ENCODE measurements at places on chromosomes 7 and 10. TPM values are rescaled to one million over a fixed set of nuclear protein-coding genes. Genes with fewer than 3 reads are reported as not detected.

DNA sequence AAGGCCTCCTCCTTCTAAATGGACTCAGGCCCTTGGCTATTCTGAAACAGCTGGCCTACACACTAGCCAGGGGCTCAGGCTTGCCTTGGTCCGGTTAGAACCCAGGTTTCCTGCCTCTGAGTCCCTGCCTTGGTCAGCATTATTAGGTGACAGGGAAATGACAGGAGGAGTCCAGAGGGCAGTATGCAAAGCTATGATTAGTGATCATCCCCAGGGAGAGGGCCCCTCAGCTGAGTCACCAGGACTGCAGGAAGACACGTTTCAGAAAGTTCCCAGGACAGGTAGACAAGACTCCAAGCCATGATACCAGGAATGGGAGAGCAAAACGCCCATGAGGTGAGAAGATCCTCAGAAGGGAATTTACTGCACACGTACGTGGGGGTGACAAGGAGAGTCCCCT, 301.1 kb upstream of the COBL start:
- H3K27ac ChIP-seq, result no peak overlapping the region
- no peaks in the 10 kb centered on the region for H3K36me3 ChIP-seq
- H3K4me1 ChIP-seq, result no peaks in the 10 kb centered on the region
- DNase-seq, result no peak
- H3K27me3 ChIP-seq, result peaks cover 3% of the 10 kb centered on the region
- no peak overlapping the region for H3K4me3 ChIP-seq

- H3K4me1 ChIP-seq, result no peaks in the 10 kb centered on the region
- DNase-seq, result peak; percentile 65
- no peak overlapping the region for H3K4me3 ChIP-seq
- no peaks in the 10 kb centered on the region for H3K27me3 ChIP-seq
Observed at GRCh38 chr7:22663357-22663718, 63.7 kb upstream of the IL6 start.

- peaks cover 13% of the 10 kb centered on the region for H3K36me3 ChIP-seq
- no peak for DNase-seq
- H3K27ac ChIP-seq, result peak overlapping the region; percentile 95
- peak overlapping the region; percentile 69 for H3K4me3 ChIP-seq
- H3K27me3 ChIP-seq, result peaks cover 33% of the 10 kb centered on the region
Observed at GRCh38 chr10:101043363-101043707, 12.3 kb downstream of the SFXN3 start.

GRCh38 chr10:99975106-99975829, 34.5 kb downstream of the DNMBP start:
- no peak overlapping the region for H3K27ac ChIP-seq
- H3K4me3 ChIP-seq, result no peak overlapping the region
- H3K36me3 ChIP-seq, result no peaks in the 10 kb centered on the region
- DNase-seq, result no peak
- peaks cover 19% of the 10 kb centered on the region for H3K4me1 ChIP-seq

DNA sequence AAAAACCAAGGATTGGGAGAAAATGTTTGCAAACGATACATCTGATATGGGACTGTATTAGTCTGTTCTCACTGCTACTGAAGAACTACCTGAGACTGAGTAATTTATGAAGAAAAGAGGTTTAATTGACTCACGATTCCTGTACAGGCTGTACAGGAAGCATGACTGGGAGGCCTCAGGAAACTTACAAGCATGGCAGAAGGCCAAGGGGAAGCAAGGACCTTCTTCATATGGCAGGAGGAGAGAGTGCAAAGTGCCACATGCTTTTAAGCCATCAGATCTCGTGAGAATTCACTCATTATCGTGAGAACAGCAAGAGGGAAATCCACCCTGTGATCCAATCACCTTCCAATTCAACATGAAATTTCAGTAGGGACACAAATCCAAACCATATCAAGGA, 11.0 kb downstream of the ZNF713 start:
- H3K36me3 ChIP-seq, result no peaks in the 10 kb centered on the region
- no peaks in the 10 kb centered on the region for H3K27me3 ChIP-seq
- H3K4me1 ChIP-seq, result no peaks in the 10 kb centered on the region

- no peak overlapping the region for H3K27ac ChIP-seq
- DNase-seq, result no peak
- H3K4me1 ChIP-seq, result no peaks in the 10 kb centered on the region
- no peaks in the 10 kb centered on the region for H3K27me3 ChIP-seq
Observed at GRCh38 chr7:69104023-69104422, 494.3 kb upstream of the AUTS2 start.

GRCh38 chr7:39509436-39509835, 56.8 kb upstream of the YAE1 start:
- no peaks in the 10 kb centered on the region for H3K4me1 ChIP-seq
- no peaks in the 10 kb centered on the region for H3K27me3 ChIP-seq
- no peak overlapping the region for H3K4me3 ChIP-seq
- H3K36me3 ChIP-seq, result no peaks in the 10 kb centered on the region
- no peak overlapping the region for H3K27ac ChIP-seq

GRCh38 chr10:22624287-22624738, 90.1 kb downstream of the PIP4K2A start:
- H3K27ac ChIP-seq, result no peak overlapping the region
- peak; percentile 47 for DNase-seq
- H3K4me3 ChIP-seq, result no peak overlapping the region
- H3K27me3 ChIP-seq, result no peaks in the 10 kb centered on the region
- no peaks in the 10 kb centered on the region for H3K36me3 ChIP-seq
- peaks cover 11% of the 10 kb centered on the region for H3K4me1 ChIP-seq

- peaks cover 40% of the 10 kb centered on the region for H3K4me1 ChIP-seq
- peak; percentile 59 for DNase-seq
- H3K27me3 ChIP-seq, result peaks cover 5% of the 10 kb centered on the region
- H3K36me3 ChIP-seq, result no peaks in the 10 kb centered on the region
- H3K27ac ChIP-seq, result peak overlapping the region; percentile 52
Observed at GRCh38 chr10:129038522-129038921, 428.5 kb upstream of the MGMT start.

DNA sequence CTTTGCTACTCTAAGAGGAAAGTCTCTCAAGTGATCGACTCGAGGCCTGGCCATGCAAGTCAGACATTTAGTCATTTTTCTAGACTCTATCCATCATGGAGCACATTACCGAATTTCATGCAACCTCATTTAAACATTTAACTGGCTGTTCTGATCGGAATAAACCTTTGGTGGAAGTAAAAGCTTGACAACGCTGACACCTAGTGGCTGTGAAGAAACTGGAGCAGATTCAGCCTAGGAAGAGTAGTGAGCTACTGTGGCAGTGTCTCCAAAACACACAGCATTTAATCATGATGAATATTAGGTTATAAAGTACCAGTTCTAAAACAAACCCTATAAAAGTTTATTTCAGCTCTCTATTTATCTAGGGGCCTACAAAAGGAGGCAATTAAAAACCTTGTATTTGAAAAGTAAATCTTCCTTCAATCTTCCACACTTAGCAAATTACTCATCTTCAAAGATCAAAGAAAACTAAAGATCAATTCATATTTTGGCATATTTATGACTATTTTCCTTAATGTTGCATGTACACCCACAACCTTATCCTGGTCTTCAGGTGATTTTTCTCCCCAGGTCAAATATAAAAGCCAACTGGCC, 175.0 kb downstream of the CTNNA3 start:
- peak; percentile 81 for DNase-seq
- no peak overlapping the region for H3K27ac ChIP-seq
- H3K4me1 ChIP-seq, result peaks cover 2% of the 10 kb centered on the region

GRCh38 chr7:30706316-30706715, 24.1 kb upstream of the CRHR2 start:
- H3K27me3 ChIP-seq, result peaks cover 7% of the 10 kb centered on the region
- H3K4me1 ChIP-seq, result peaks cover 13% of the 10 kb centered on the region
- H3K4me3 ChIP-seq, result no peak overlapping the region
- no peaks in the 10 kb centered on the region for H3K36me3 ChIP-seq

GRCh38 chr7:27142580-27143022, 880 bp downstream of the HOXA5 start:
- H3K4me3 ChIP-seq, result peak overlapping the region; percentile 54
- H3K27me3 ChIP-seq, result peaks cover 32% of the 10 kb centered on the region
- H3K27ac ChIP-seq, result peak overlapping the region; percentile 84
- peaks cover 52% of the 10 kb centered on the region for H3K4me1 ChIP-seq
- no peak for DNase-seq
- peaks cover 40% of the 10 kb centered on the region for H3K36me3 ChIP-seq

DNA sequence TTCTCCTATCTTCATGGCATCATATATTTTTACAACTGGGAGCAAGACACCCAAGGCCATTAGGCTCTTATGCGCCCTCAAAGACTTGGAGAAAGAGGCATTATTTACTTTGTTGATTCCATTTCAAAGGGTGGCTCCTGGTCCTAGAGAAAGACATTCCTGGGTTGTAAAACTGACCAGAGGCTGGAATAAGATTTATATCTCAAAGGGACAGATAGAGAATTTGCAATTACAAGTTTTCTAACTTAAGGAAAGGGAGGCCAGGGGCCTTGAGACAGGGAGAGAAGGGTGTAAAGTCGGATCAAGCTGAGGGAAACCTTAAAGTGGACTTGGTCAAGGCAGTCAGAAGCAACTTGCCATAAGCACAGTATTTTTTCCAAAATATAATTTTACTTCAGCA, 1086.0 kb downstream of the SORCS3 start:
- H3K27me3 ChIP-seq, result no peaks in the 10 kb centered on the region
- H3K36me3 ChIP-seq, result no peaks in the 10 kb centered on the region
- no peak for DNase-seq
- H3K4me1 ChIP-seq, result no peaks in the 10 kb centered on the region
- no peak overlapping the region for H3K4me3 ChIP-seq

- no peak overlapping the region for H3K4me3 ChIP-seq
- H3K4me1 ChIP-seq, result peaks cover 11% of the 10 kb centered on the region
- H3K27me3 ChIP-seq, result no peaks in the 10 kb centered on the region
- no peak for DNase-seq
- no peaks in the 10 kb centered on the region for H3K36me3 ChIP-seq
Observed at GRCh38 chr7:40822861-40823260, 688.1 kb downstream of the SUGCT start.

GRCh38 chr10:70293169-70293843, 9.5 kb upstream of the NPFFR1 start:
- no peaks in the 10 kb centered on the region for H3K36me3 ChIP-seq
- H3K27ac ChIP-seq, result no peak overlapping the region
- H3K4me1 ChIP-seq, result peaks cover 15% of the 10 kb centered on the region
- H3K4me3 ChIP-seq, result no peak overlapping the region

DNA sequence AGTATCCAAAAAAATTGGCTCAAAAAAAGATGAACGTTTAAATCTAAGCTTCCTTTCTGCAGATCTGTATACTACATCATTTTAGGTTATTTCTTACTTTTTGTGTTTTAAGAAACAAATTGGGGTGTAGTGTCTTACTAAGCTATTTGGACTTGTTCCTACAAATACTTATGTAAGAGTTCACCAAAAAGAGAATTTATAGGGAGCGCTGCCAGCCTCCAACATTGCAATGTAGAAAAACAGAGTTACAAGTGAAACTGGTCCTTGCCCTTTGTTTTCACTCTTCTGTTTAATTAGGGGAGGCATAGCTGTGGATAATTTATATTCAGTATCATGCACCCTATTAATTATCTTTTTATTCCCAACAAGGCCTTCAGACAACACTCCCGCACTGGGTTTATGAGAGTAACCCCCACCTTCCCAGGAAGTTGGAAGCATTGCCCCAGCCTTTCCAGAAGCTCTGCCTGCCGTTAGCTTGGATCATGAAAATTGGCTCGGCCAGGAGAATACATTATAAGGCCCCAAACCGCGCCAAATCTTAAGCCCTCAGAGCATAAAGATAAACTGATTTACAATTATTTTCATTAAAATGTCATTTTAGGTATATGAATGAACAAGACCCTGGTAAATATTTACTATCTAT, 261.8 kb upstream of the KLF6 start:
- no peaks in the 10 kb centered on the region for H3K36me3 ChIP-seq
- DNase-seq, result peak; percentile 61
- no peaks in the 10 kb centered on the region for H3K4me1 ChIP-seq

GRCh38 chr10:31757386-31757791, 171.2 kb downstream of the ARHGAP12 start:
- H3K36me3 ChIP-seq, result no peaks in the 10 kb centered on the region
- DNase-seq, result peak; percentile 87
- no peaks in the 10 kb centered on the region for H3K27me3 ChIP-seq
- peak overlapping the region; percentile 42 for H3K27ac ChIP-seq
- H3K4me3 ChIP-seq, result no peak overlapping the region

GRCh38 chr7:23012186-23012585, 1.7 kb downstream of the HYCC1 start:
- no peak overlapping the region for H3K27ac ChIP-seq
- DNase-seq, result no peak
- H3K36me3 ChIP-seq, result no peaks in the 10 kb centered on the region
- H3K27me3 ChIP-seq, result no peaks in the 10 kb centered on the region

- no peaks in the 10 kb centered on the region for H3K4me1 ChIP-seq
- no peaks in the 10 kb centered on the region for H3K36me3 ChIP-seq
- no peak for DNase-seq
- H3K27ac ChIP-seq, result no peak overlapping the region
- H3K4me3 ChIP-seq, result no peak overlapping the region
- H3K27me3 ChIP-seq, result no peaks in the 10 kb centered on the region
Observed at GRCh38 chr7:46107610-46108217, 186.6 kb upstream of the IGFBP3 start.

- no peak overlapping the region for H3K4me3 ChIP-seq
- no peaks in the 10 kb centered on the region for H3K36me3 ChIP-seq
- H3K4me1 ChIP-seq, result no peaks in the 10 kb centered on the region
- no peak for DNase-seq
- H3K27me3 ChIP-seq, result no peaks in the 10 kb centered on the region
- H3K27ac ChIP-seq, result no peak overlapping the region
Observed at GRCh38 chr10:108753326-108753725, 1170.0 kb downstream of the XPNPEP1 start.

The WNT8B gene
- total RNA-seq, result not detected

The OR2A1 gene
- total RNA-seq, result 0.13 TPM

The PTPRZ1 gene
- total RNA-seq, result 3.0 TPM

The TMED4 gene
- 97.8 TPM for total RNA-seq

The MYO3A gene
- total RNA-seq, result 0.84 TPM

The DOCK1 gene
- 43.5 TPM for total RNA-seq

The MSMB gene
- total RNA-seq, result not detected

The ASIC3 gene
- 1.3 TPM for total RNA-seq

The VENTX gene
- total RNA-seq, result 0.04 TPM

The ANKRD2 gene
- 27.6 TPM for total RNA-seq

Data from muscle of leg (tissue), 16 donors.